NCI-H2081 treated with DMSO at 0.1 percent for 48 hours (cell line): ENCODE measurements at places on chromosomes 13 and 19.

DNA sequence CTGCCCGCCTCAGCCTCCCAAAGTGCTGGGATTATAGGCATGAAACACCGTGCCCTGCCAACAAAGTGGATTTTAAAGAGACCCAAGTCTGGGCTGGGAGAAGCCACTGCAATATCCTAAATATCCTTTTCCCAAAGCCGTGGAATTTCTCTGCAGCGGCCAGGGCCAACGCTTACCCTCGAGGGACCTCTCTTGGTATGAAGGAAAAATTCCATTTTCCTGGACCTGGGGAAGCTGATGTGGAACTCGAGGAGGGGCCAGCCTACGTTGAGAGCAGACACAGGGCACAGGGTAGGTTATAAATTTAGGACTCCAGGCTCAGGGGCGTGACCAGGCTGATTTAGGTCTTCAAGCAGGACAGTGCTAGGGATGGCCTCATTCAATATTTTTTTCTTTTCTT, 17.7 kb upstream of the UPF1 start:
- DNase-seq: no peak

GRCh38 chr13:106479929-106480328, 55.5 kb downstream of the EFNB2 start:
- DNase-seq: no peak

- DNase-seq: no peak
Observed at GRCh38 chr13:110421061-110421460, 114.0 kb downstream of the COL4A2 start.

DNA sequence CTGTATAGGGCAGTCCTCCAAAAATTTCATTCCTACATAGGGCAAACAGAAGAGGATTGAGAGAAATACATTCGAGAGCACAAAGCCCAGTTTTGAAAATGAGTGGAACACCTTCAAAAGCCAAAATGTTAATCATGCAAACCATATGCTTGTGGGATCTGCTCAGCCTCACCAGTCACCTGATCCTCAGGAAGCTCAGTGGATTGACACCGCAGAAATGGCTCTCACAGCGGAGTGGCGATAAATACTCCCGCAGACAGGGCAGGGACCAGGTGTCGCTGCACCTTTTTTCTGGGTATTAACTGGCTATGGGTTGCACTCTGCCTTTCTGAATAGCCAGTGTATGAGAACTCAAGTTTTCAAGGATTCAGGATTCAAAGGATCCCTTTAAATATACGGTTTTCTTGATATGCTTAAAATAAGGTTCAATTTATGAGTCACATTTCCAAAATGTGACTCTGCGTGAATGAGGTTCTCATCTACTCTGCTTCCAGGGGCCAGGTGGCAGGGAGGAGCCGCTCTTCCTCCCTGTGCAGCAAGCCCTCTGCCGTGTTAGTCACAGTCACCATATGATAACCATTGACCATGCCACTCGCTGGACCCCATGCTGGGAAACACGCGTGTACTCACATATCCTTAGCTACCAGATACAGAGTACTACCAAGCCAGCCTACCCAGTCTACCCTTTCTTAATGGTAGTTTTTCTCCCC, 18.3 kb upstream of the DHRS12 start:
- no peak for DNase-seq

DNA sequence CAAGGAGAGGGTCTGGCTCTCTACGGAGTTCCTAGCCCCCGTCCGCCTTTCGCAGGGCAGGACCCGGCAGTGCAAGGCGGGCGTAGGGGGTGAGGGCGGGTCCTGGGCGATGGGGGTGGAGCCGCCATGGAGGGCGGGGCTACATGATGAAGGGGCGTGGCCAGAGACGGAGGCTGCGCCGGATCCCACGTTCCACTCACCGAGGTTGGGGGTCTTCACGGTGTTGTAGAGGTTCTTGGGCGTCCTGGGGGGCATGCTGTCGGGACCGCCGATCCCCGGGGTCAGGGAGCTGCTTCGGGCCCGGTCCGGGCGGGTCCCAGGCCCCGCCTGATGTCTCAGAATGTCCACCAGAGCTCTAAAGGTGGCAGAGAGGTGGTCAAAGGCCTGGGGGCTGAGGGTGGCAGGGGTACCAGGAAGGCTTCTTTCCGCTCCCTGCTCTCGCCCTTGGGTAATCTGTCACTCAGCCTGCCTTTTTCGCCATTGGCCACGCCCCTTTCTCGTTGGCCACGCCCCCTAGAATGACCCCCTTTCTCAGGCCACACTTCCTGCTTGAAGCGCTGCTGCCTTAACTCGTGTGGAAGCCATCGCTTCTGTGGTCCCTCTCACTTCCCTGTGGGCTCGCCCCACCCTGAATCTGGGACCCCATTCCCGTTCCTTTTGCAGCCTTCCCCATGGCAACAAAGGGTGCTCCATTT, 2.5 kb downstream of the SHISA7 start:
- no peak for DNase-seq

DNA sequence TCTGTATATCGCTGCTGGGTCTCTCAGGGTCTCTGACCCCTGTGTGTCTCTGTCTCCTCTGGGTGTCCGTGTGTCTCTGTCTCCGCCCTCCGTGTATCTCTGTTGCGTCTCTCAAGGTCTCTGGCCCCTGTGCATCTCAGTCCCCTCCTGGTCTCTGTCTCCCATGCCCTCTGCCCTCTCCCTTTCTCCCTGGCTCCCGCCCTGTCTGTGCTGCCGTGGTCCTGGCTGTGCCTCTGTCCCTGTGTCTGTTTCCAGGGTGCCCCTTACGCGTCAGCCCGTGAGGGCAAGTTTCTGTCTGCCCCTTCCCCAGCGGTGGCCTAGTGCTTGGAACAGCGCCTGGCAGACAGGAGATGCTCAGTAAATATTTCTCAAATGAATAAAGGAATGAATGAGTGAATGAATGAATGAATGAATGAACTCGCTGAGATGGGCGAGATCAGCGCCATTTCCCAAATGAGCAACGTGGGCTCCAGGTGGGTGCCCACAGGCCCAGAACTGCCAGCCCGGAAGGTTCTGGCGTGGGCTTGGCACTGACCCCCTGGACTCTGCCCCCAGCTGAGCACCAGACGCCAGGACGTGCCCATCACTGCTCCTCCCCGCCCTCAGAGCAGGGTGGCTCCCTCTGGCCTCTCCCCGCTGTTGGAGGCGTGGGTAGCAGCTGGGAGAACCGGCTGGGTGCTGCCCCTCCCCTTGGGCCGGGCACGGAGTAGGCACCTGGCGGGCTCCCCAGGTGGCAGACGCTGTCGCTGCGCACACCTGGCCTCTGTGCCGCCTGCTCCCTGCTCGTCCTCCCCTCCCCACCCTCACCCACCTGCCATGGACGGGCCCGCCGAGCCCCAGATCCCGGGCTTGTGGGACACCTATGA, at the start of gene SULT2B1:
TSS of gene SULT2B1 (plus strand) at position 736 of the 866 bp plus-strand sequence. CDS start at position 817, 81 bp downstream.
- no peak for DNase-seq
